ENCODE measurements at places on chromosomes 12 and 14.

DNA sequence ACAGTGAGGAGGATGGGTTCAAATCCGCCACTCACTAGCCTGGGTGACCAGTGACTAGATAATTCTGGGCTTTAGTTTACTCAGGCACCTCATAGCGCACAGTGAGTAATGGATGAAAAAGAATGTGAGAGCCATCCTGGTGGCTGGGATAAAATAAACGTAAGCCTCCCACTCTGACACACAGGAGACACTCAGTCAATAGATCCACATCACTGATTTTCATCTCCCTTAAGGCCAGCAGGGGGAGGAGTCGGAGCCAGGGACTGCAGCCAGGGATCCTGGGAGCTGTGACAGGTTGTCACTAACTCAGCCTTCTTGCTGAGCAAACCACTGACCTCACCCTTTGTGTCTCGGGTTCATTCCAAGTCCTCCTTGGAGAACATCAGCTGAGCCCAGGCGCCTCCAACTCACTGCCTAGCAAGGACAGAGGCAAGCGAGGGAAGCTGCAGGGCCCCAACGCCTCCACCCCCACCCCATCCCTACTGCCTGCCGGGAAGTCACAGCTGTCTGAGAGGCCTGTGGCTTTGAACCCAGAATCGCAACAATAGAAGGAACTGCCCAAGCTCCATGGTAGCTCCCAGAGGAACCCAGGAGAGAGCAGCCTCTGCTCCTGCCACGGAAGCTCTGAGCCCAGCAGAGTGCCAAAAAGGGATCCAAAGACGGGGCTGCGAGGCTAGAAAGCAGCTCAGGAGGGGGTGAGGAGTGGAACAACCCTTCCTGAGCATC lies 30.7 kb downstream of the PXN start:
- no peak for DNase-seq

- DNase-seq = no peak
Observed at GRCh38 chr12:123390498-123391426, 6.8 kb downstream of the KMT5A start.

DNA sequence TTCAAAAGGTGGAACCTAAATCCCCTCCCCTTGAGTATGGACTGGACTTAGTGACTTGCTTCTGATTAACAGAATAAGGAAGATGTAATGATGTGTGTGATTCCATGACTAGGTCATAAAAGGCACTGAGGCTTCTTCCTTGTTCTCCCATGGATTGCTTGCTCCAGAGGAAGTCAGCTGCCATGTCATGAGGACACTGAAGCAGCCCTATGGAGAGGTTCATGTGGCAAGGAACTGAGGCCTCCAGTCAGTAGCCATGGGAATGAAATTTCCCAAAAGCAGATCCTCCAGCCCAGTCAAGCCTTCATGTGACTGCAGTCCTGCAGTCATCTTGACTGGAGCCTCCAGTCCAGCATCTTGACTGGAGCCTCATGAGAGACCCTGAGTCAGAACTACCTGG lies 10.7 kb downstream of the TMBIM4 start:
- no peak for DNase-seq

GRCh38 chr12:131177599-131177998 lies 223.9 kb downstream of the ADGRD1 start:
- DNase-seq = no peak

DNA sequence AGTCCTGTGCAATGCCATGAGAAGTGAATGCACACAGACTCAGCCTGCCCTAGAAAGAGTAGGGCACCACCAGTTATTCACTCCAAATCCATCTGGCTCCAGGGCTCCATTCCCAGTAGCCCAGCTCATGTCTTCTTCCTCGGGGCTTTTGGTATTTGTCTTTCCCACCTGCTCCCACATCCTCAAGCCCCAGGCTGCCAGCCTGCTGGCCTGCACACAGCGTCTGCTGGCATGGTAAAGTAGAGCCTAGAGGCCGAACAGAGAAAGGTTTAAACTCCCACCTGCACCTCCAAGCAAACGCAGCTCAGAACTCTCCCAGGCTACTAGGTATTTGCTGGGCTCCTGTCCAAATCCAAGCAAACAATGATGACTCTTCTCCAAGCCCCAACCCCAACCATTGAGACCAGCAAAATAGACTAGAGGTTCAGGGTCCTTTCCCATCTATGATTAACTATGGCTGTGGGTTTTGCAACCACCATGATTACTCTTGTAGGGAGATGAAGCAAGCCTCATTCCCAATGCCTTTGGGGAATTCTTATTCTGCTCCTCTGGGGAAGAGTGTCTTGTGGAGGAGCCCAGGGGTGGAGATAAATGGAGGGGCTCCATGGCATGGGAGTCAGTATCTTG lies 5.2 kb upstream of the VDR start:
- DNase-seq = no peak

DNA sequence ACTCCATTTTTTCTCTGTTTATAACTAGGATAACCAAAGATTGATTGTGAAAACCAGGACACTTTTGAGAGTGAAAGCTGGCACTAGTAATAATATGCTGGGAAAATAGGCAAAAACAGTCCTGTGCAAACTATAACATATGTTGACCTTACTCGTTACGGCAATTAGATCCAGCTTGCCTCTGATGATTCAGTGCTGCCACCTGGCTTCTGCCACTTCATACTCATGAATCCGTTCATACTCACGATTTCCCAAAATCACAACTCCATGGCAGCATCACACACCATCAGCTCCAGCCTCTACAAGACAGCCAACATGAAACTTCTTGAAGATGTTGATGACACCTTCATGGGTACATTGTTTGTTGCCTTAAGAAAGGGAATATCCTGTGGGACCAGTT lies 49.1 kb upstream of the CAND1 start:
- DNase-seq = no peak

DNA sequence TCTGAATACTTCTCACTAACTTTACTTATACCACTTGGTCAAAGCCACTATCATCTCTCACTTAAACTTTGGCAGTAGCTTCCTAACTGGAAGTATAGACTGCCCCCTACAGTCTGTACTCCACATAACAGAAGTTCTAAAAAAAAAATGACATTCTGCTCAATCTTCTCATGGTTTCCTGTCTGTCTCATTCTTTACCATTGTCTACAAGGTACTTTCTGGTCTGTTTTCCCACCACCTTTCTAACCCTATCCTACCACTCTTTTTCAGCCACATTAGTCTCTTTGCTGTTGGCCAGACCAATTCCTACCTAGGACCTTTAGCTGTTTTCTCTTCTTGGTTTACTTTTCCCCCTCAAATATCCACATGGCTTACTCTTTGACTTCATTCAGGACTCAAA lies 14.7 kb downstream of the CPSF6 start:
- DNase-seq = peak; percentile 57
